ENCODE measurements at places on chromosomes 3 and 15. TPM values are rescaled to one million over a fixed set of nuclear protein-coding genes. Genes with fewer than 3 reads are reported as not detected.

DNA sequence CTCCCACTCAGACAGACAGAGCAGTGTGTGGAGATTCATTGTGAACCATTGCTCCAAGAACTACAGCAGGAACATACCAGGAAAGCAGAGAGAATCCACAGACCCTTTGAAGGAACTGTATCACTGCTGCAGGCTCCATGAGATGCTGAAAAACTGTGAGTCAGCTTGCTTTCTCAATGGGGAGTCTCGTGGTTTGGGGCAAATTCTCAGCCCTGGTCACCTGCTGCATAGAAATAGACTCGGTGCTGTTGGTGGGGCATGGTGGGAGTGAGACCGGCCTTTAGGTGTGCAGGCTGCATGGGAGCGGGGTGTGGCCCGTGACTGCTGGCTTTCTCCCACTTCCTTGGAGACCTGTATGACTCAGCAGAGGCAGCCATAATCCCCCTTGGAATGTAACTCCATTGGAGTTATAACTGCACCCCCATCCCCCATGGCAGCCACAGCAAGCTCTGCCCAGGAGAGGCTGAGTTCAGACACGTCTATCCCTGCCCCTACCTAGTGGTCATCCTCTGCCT is 35.6 kb downstream of the ALCAM start:
- no peak for DNase-seq

DNA sequence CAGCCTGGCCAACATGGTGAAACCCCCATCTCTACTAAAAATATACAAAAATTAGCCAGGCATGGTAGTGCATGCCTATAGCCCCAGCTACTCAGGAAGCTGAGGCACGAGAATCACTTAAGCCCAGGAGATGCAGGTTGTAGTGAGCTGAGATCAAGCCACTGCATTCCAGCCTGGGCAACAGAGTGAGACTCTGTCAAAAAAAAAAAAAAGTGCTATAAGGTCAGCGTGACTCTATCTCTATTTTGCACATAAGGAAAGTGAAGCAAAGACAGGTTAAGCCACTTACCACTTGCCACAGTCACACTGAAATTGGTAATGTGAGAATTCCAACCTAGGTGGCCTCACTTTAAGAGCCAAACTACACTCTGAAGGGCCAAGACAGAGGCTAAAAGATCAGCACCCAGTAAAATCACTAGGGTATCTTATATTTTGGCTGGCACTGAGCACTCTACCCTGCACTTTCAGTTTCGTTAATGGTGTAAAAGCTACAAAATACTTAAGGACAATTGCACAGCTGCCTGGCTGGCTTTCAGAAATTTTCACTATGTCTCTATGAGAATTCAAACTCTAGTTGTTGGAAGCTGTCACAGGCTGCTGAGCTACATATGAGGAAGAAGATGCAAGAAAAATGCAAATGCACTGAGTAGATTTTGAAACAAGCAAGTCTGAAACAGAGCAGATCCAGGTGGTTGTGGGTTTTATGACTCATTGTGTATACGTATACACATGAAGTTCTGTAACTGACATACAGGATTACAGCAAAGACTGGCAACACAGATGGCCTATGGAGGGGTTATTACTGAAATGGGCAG is 32.7 kb downstream of the TRANK1 start:
- DNase-seq, result no peak

TP53BP1 gene
- total RNA-seq, result 43.5 TPM

PLA2G4E gene
- not detected for total RNA-seq

CLDN16 gene
- 0.96 TPM for total RNA-seq
